ENCODE measurements at places on chromosomes 5 and 9.

DNA sequence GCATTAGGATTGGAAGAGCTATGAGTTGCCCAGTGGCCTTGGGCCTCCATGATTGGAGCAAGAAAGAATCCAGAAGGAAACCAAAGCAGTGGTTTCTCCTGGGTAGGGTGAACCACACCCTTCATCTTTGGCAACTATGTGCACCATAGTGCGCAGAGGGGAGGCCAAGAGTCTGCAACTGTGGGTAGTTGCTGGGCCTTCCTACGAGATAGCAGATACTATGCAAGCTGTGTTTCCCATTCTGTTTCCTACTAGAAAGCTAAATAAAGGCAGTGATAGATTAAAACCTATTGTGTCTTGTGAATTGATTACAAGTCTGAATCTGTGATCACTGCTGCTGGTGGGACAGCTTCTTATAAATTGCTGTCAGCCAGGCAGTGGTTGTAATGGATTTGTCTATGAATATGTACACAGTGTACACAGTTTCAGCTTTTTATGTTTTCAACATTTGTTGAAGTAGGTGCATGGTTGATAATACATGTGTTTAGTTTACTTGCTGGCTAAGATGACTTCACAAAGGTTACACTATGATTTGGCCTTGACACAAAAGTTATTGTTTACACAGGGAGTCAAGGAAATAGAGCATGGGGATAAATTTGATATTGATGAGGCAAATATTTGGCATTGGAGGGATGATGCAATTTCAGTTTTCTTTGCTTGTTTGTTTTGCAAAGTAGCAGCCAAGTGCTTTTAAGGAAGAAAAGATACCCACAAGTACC, 23.7 kb upstream of the PDE8B start:
- no peak for DNase-seq

- no peak for DNase-seq
Measured at GRCh38 chr5:944992-945685, 52.5 kb downstream of the TRIP13 start.

DNA sequence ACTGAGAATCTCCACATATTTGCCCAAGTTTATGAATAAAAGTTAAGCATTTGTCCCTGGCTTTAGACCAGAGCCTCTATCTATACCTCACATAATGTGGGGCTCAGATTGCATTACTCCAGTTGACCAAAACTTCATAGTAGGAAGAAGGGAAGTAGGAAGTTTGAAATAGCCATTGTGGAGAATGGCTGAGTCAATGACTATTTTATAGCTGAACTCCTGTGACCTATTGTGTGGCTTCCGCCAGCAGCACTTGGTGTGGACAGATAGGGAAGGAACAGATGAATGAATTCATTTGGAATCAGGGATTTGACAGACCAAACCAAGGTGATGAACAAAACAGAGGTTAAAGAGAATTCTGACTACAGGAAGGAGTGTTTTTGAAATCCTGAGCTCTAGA, 92.9 kb upstream of the LPAR1 start:
- DNase-seq = no peak

DNA sequence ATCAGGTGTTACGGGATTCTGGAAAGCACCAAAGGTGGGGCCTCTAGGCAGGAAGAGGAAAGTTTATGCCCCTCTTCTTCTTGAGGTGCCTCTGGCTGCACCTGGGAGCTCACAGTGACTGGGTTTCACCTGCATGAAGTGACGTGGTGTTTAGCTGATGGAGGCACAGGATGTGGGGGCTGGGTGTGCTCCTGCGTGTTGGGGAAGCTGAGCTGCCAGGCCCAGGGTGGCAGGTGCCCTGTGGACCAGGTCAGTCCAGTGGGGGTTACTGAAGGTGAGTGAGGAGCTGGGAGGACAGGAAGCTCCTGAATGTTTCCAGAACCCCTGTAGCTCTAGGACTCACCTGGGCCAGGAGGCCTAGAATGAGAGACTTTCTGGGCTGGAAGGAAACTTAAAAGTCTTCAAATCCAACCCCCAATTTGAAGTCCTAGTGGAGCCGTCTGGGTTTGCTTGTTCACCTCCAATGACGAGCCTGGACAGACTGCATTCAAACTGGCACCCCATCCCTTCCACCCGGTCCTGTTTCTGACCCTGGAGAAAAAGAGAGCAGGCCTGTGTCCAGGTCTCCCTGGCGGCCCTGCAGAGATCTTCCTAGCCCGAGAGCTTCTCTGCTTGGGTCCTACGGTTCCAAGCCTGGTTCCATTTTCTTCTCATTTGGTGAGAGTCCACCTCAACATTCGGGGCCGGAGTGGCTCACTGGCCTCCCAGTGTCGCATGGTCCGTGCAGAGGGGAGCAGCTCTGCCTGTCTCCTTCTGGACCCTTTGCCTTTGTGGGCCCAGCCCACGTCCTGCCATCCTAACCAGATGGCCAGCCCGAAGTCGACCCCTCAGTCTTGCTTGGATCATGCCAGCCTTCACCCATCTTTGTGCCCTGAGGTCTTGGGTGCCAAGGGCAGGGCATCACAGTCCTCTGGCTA, 22.3 kb downstream of the TRAF1 start:
- no peak for DNase-seq

- no peak for DNase-seq
Measured at GRCh38 chr5:176560364-176560763, 11.2 kb downstream of the CDHR2 start.

GRCh38 chr9:99515093-99515492, 293.0 kb downstream of the SEC61B start:
- DNase-seq = no peak

DNA sequence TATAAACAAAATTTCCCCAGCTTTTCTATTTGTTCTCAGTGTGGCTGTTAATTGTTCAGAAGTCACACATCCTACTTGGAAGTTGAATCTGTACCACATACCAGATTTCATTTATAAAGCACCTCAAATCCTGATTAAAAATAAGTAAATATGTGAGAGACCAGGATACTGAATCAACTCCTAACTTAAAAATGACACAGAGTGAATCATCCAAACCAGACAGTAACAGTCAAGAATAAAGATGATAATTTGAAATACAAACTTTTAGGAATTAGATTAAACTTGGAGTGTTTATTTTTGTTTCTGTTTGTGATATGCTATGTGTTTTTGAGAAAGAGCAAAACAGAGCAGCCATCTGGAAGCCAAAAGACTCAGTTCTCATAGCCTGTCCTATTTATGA, 633.2 kb upstream of the RORB start:
- no peak for DNase-seq

DNA sequence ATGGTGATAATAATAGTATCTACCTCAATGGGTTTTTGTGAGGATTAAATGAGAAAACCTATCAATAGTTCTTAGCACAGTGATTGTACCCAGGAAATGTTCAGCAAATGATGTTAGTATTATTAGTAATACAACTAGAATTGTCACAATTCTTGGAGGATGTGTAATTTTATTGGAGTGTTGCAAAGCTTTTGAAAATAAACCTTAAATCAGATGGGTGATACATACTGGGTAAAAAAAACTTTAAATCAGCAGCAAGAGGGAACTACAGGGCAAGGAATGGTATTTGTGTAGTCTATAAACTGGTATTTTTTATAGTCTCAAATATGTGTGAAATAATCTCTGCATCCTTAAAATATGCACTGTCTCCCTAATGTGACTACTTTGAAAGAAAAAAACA, 371.6 kb downstream of the PIK3R1 start:
- DNase-seq = no peak

GRCh38 chr5:80438739-80439138, 30.9 kb downstream of the ZFYVE16 start:
- no peak for DNase-seq

All from substantia nigra (tissue), 51 donors.